ENCODE measurements at places on chromosomes 16 and 17.

GRCh38 chr16:31064882-31065461 is 9.1 kb downstream of the ZNF668 start:
- DNase-seq = no peak

DNA sequence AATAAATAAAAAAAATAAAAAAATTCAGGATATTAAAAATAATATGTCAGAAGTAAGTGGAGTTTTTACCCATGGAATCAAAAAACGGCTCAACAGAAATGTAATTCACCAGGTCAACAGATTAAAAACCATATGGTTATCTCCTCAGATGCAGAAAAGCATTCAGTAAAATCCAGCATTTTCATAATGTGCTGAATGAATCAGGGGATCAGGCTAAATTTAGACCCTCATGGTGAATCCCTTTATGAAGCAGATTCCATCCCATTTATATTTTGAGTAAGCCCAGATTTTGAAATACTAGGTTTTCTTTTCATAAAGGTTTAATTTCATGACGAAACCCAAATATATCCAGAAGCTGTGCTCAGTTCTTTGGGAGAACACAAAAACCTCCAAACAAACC is 84.4 kb downstream of the OR1D5 start:
- DNase-seq = no peak

- DNase-seq = no peak
These were observed 55.7 kb downstream of the SREBF1 start for GRCh38 chr17:17780922-17781590.

GRCh38 chr17:72110231-72110941 is 10.4 kb upstream of the SOX9 start:
- DNase-seq = no peak

DNA sequence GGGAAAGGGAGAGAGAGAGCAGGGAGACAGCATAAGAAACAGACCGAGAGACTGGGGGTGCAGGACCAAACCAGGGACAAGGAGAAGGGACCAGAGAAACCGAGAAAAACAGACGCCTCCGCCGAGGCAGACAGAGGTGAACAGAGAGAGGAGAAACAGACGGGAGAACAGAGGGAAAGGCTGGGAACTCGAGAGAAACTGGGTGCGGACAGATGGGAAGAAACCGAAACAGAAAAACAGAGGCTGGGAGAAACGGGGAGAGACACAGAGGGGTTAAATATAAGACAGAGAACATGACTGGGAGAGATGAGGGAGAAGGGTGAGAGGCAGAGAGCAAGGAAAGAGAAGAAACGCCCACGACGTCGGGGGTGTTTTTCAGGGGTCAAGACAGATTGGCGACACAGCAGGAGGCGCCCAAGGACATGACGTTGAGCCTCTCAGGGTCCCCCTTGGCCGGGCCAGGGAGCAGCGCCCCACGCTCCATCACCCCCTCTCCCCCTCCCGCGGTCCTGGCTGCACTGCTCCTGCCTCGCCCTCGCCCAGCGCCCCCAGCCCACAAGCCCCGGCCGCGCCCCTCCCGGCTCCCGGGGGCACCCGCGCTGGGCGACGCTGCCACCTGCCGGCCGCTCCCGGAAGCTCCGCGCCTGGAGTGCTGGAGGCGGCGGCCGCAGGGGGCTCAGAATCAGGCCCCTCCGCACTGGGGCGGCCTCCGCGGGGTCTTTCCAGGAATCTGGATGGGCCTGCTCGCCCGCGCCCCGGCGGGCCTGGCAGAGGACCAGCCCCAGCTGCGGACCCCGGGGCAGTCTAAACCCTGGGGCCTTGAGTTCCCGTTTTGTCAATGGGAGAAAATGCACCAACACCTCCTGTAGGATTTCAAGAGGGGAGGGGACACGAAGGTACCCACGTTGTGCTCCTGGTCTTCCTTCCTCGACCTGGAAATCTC is 1.3 kb upstream of the TMEM92 start:
- peak; percentile 51 for DNase-seq

- no peak for DNase-seq
These were observed 24.5 kb downstream of the SLC7A5 start for GRCh38 chr16:87844809-87845208.

GRCh38 chr16:24610416-24610755 is 71.0 kb downstream of the RBBP6 start:
- DNase-seq = peak; percentile 12

GRCh38 chr16:77408607-77409006 is 26.2 kb downstream of the ADAMTS18 start:
- DNase-seq = no peak

- no peak for DNase-seq
These were observed 5.4 kb upstream of the CLDN9 start for GRCh38 chr16:3007059-3007956.

GRCh38 chr16:77760800-77761199 is 27.6 kb upstream of the VAT1L start:
- DNase-seq = no peak

DNA sequence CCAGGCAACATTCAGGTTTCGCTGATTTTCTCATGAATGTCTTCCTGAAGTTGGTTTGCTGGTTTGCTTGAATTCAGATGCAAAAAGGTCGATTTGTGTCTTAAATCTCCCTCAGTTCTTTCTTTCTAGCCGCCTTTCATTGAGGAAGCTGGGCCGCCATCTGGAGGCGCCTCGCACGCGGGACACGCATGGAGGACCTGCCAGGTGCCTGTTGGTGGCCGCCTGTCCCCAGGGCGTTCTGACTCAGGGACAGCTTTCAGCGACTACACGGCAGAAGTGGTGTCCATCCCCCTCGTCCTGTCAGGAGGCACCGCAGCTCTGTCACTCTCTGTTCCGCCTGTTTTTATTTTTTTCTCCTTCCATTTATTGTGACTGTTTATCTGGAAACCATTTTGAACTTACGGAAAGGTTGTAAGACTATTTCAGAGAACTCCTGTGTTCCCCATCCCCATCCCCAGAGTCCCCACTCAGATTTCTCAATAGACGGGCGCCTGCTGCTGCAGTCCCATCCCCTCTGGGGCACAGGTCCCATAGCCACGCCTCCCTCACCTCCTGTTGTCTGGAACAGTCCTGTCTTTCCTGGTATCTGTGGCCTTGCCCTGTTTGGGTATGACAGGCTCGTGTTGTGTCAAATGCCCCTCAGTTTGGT is 33.2 kb downstream of the COX4I1 start:
- peak; percentile 84 for DNase-seq

DNA sequence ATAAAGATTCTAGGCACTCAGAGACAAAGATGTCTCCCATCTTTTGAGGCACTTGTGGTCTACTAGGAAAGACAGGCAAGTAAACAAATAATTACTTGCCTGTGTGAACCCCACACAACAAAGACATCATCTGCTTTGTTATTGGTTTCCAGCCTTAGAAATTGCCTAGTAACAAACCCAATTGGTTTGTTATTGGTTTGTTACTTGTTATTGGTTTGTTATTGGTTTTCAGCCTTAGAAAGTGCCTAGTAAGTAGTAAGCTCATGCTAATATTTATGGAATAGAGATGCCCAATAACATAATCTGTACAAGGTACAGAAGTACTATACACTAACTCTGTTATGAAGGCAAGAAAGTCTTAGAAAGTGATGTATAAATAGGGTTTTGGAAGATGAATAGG is 67.1 kb downstream of the ASIC2 start:
- DNase-seq = no peak

DNA sequence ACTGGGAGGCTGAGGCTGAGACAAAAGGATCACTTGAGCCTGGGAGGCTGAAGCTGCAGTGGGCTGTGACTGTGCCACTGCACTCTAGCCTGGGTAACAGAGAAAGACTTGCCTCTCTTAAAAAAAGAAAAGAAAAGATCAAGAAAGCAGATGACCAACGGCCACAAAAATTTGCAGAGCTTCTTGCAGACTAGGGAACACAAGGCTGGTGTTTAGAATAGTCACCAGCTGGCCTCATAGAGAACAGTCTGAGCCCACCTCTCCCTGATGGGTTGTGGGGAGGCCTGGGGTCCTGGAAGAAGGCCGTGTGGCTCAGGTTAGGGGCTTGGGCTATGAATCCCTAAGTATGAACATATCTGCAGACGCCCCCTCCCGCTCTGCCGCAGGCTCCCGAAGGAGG is 73.7 kb upstream of the MED9 start:
- DNase-seq = no peak

- peak; percentile 6 for DNase-seq
These were observed 10.4 kb downstream of the PRR11 start for GRCh38 chr17:59165933-59166342.

GRCh38 chr16:28882551-28883160 is 4.4 kb downstream of the ATP2A1 start:
- no peak for DNase-seq

- DNase-seq = no peak
These were observed 597.9 kb downstream of the KCNJ2 start for GRCh38 chr17:70767102-70767701.

DNA sequence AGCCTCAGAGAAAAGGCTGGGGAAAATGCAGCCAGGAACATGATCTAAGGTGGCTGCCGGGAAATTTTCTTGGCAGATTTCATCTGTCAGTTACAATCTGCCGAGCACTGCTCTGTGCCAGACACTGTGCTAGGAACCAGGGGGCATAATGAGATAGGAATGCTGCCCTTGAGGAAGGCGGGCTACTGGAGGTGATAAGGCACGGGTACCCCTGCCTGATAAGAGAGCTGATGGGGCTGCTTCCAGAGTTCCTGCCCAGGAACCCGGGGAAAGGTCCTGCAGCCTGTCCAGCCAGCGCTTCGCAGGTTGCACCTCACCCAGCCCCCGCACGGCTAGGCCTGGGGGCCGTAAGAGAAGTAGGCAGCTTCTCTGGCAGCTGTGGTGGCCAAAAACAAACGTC is 3.1 kb downstream of the SCNN1G start:
- DNase-seq = no peak

DNA sequence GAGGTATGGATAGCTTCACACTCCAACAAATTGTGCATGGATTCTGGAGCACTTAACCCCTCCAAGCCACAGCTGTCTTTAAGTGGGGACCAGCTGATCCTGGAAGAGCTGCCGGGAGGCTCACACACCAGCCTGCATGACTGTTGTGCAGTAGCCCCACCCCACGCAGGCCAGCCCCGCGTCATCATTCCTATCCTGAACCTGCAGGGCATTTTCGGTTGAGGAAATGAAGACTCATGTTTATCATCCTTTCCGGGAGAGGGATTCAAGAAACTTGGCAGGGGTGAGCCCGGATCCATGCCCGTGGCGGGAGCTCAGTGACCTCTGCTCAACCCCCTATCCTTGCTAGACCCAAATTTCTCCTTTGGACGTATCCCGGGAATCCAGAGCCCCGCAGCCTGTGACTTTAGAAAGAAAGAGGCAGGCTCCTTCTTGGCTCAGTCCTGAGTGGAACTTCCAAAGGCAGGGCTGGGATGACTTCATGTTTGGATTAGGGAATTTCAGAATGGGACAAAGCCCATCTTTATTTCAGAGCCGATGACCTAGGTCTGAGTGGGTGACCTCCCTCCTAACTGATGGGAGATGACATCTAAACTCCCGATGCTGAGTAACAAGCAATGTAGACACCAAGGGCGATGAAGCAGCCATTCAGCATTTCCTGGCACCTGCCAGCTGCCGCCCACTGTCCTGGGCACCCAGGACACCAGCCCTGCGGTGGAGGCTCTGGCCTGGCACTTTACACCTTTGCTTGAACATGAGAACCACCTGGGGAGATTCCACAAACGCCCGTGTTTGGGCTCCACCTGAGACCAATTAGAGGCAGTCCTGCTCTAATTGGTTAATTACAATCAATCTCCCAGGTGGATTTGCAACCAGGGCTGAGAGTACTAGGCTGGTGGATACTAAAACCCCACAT is 43.3 kb upstream of the CMIP start:
- DNase-seq = no peak

DNA sequence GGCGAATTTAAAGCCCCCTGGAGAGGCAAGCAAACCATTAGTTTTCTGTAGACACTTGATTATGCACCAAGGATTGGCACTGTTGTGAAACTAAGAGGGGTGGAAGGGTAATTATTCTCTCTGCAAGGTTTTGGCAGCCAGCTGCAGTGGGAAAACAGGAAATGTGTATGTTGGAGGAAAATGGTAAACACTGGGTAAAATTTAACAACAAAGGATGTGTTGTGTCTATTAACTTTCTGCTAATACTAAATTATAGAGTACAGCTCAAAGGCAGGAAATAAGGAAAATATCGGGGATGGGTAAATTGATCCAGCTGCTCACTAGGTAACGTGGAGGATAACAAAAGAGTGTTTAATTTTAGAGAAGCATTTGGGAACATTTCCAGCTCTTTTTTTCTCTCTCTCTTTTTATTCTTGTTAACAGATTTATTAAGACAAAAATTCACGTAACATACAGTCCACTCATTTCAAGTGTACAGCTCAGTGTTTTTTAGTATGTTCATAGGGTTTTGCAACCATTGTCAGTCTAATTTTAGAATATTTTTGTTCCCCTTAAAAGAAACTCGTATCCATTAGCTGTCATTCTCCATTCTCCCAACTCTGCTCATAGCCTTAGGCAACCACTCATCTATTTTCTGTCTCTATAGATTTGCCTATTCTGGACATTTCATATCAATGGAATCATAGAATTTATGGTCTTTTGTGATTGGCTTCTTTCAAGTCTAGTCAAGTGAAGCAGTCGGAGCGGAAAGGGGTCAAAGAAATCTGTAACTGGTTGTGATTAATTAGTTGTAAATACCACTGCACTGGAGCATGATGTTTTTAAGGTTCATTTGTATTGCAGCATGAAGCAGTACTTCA is 41.8 kb downstream of the TANGO6 start:
- DNase-seq = no peak

DNA sequence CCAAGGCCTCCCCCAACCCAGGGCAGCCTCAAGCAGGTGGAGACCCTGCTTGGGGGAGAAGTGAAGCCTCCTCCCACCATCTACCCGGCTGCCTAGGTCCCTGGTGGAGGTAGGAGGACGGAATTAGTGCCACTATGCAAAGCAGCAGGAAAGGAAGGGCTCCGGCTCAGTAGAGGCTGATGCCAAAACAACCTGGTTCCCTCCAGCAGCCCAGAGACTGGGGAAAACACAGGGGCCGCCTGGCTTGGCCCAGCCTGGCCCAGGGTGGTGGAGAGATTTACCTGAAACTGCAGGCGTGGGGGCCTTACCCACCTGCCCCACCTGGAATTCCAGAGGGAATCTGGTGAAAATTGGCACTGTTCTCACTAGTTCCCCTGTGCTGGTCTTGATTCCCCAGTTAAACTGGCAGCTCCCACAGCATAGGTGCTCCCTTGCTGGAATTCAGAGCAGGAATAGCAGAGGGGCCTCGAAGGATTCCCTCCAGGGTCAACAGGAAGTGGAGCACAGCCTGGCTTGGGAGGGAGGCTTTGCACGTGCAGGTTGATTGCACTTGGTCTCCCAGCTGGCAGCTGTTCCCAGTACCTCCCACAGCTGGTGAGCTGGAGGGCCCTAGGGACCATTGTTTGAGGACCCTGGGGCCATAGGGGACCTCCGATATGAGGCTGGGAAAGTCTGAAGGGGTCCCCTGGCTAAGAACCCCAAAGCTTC is 4.5 kb downstream of the CD79B start:
- DNase-seq = peak; percentile 61

GRCh38 chr17:79830763-79831264 is 8.4 kb downstream of the CBX4 start:
- DNase-seq = no peak

- no peak for DNase-seq
These were observed 49.0 kb downstream of the KANSL1 start for GRCh38 chr17:46144246-46144645.

Data from naive B cell (primary cell).